ENCODE measurements at places on chromosomes 3 and 15. TPM values are rescaled to one million over a fixed set of nuclear protein-coding genes. Genes with fewer than 3 reads are reported as not detected.

DNA sequence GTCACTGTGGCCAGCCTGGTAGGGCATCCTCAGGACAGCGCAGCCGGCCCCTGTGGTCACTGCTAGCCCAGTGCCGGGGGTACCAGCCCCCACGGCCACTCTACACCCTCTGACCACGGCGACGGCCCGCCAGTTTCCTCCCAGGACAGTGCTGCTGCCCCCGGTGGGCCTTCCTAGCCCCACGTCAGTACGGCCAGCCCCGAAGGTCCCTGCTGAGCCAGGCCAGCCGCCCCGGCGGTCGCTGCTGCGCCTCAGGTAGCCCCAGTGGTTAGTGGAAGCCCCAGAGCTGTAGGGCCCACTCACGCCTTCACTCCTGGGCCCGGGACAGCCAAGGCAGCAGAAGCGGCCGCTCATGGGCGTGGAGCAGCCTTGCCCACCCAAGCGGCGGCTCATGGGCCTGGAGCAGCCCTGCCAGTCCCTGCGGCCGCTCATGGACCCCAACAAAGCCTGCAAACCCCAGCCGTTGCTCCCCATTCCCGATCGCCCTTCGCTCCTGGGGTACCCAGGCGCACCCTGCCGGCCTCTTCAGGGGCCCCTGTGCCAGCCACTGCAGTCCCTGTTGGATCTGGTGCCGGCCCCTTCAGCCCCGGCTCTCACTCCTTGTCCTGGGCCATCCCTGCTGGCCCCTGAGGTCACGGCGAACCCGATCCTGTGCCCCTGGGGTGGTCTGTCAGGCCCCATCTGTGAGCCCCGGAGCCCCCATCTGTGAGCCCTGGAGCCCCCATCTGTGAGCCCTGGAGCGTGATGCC is 9.5 kb upstream of the ROPN1B start:
- no peak for DNase-seq

- DNase-seq: no peak
These were observed 55.8 kb upstream of the FAM98B start for GRCh38 chr15:38398134-38398533.

The KLHDC8B gene
- 1.2 TPM for total RNA-seq

GRCh38 chr3:79361748-79362378 is 405.9 kb downstream of the ROBO1 start:
- DNase-seq: no peak

GRCh38 chr3:96843505-96844203 is 29.3 kb downstream of the EPHA6 start:
- DNase-seq: no peak

DNA sequence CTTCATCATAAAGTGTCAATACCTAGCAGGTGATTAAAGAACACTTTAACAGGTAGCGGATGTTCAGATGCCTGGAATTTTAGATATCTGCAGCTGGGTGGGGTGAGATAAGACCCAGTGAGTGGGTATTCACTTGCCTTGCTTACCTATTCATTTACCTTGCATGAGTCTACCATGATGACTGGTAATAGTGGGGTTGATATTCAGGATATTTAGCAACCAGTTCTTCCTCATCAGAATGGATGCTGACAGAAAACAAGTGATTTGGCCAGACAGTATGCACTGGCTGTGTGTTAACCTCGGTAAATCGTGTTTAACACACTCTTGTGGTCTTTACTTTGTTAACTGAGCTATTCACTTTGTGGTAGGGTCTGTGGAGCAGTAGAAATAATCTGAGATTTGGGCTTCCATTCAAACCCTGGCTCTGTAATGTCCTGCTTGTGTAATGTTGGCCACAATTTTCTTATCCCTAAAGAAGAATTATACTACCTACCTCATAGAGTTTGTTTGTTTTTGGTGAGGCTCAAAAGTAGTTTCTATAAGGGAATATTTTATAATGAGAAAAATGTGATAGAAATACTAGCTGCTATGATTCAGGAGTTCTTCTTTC is 391.9 kb upstream of the TBL1XR1 start:
- DNase-seq: no peak
